ENCODE measurements at places on chromosomes 6 and 20.

GRCh38 chr20:19928328-19929011, 88.7 kb upstream of the NAA20 start:
- no peak for DNase-seq

DNA sequence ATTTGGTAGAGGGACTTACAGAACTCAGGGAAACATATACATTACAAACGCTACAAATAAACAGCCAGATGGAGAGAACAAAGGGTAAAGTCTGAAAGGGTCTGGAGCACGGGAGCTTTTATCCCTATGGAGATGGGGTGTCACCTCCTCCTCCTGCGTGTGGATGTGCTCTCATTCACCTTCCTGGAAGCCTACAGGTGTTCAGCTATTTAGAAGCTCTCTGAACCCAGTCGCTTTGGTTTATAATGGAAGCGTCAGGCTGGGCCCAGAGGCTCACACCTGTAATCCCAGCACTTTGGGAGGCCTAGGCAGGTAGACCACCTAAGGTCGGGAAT, 17.7 kb upstream of the ITCH start:
- DNase-seq = no peak

DNA sequence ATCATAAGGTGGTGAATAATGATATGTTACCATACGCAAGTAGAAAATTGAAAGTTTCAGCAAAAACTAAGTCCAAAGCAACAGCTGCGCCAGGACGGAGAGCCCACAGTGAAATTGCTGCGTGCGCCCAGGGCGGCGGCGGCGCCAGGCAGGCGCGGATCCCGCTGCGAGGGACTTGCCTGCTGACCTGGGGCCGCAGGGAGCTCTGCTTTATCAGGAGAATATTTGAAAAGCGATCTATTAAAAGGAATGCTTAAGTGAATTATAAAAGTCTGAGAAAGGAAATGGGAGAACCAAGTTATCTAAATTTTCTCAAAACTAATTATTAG, 85.4 kb downstream of the THBS2 start:
- no peak for DNase-seq

DNA sequence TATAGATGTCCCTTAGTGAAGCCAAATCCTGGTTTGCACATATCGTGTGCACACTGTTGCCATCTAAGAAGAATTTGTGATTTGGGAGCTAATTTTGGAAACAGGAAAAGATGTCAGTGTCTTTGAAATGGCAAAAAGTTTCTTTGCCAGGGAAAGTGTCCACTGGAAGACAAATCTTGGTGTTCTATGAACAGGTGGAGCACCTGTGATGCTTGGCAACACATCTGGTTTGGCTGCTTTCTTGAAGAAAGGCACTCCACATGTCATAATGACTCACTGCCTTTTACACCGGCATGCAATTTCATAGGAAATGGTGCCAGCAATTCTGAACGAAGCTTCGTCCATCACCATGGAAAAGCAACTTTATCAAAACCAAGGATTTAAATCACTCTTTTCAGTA, 1040.0 kb upstream of the MAP3K7 start:
- DNase-seq = no peak

DNA sequence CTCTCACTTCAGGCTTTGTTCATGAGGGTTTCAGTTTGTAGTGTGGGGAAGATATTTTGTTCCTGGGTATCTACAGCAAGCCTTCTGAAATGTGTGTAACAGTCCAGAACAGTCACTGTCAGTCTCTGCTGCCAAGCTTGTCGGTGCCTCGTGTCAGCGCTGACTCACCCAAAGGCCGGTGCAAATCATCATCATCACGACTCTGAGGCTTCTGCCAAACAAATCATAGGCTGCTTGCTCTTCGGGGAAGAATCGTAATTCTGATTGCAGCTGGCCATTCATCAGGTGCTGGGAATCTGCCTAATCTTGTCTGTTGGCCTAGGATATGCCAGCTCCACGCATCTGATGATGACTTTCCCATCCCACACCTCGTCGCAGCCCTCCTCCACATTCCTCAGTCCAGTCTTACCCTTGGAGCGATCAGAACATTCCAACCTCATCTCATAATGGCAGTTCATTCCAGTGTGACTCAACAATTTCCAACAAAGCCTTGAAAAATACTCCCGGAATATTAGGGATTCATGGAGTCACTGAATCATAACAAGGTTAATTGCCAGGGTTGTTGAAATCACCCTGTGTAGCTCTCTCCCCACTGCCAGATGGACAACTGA, 40.9 kb downstream of the ALDH8A1 start:
- DNase-seq = no peak

DNA sequence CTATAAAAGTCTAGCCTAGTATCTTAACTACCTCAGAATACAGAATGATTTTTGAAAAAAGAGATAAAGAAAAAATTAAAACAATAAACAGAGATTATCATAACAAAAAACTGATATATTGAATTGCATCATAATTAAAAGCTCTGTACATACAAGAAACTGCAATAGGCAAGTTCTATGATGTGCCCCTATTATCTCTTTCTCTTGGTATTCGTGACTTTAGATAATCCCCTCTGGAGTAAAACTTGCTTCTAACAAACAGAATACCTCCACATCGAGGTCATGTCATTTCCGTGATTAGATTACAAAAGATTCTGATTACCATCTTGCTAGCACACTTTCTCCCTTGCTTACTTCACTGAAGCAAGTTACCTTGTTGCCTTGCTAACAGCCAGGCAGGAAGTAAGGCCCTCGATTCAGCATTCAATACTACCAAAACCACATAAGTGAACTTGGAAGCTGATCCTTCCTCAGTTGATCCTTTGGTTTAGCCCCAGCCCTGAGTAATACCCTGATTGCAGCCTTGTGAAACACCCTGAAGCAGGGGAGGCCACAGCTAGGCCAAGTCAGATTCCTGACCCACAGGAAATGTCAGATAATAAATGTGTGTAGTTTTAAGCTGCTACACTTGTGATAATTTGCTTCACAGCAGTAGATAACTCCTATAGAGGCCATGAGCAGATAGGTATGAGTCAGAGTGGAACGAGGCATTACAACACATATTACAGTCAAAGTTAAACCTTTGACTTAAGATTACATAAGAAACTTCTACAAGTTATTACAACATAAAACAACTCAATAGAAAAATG, 53.7 kb upstream of the TMX4 start:
- peak; percentile 17 for DNase-seq

- no peak for DNase-seq
Measured at GRCh38 chr6:2429460-2429859, 184.1 kb upstream of the GMDS start.

DNA sequence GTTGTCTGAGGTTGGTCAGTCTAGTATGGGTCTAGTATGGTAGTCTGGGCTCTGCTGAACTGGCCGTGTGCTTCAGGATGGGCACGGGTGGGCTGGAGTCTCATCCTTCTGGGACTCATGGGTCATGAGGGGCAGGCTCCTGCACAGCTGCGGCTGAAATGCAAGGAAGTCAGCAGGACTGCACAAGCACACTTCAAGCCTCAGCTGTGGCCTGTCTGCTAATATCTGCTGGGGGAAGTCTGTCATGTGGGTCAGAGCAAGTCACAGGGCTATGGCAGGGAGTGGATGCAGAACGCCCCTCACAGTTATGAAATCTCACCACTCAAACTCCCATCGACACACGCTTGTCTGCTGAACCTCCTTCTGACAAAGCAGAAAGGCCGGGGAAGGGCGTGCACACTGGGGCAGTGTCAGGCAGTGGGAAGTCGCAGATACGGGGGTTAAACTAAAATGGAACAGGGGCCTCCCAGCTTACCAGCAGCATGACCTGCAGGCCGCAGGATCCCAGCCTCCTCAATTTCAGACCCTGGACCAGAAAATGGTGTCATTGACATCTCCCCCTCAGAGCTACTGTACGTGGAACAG, 229.5 kb downstream of the SMOC2 start:
- no peak for DNase-seq

- DNase-seq = no peak
Measured at GRCh38 chr20:57651881-57652605, 31.8 kb upstream of the ZBP1 start.

GRCh38 chr6:56732517-56732916, 89.8 kb upstream of the DST start:
- DNase-seq = no peak

DNA sequence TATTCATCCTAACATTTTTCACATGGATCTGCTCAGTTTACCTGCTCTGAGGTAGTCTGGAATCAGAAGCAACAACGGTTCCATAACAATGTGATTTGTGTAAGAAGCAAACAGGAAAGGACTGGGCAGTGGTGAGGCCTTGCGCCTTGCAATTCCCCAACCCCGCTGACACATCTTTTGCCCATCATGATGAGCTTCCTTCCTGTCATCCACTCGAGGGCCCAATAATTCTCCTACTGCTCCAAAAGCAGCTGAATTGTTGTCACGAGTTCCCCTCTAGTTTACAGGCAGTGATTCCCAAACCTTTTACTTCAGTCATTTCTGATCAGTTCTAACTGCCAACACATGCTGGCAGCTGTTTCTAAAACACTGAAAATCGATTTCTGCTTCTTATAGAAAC, 22.9 kb downstream of the STX7 start:
- DNase-seq = no peak

GRCh38 chr20:24692446-24693200, 223.2 kb downstream of the SYNDIG1 start:
- peak; percentile 8 for DNase-seq

DNA sequence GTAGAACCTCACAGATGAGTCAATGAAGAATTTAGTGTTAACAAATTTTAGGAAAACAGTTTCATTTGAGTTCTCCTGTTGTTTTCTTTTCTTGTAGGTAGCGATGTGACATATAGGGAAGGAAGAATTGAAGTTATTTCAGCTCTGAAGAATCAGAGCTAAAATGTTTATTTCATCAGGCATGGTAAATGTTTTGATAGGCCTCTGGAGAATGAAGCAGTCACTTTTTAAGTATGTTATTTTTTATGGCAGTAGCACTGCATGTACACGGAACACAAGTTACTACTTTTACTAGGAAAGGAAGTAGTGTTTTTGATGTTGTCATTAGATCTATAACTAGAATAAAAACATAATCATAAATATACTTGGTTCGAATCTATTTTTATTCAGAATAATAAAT, 1357.3 kb upstream of the CITED2 start:
- no peak for DNase-seq

- no peak for DNase-seq
Measured at GRCh38 chr6:71031912-71032311, 75.1 kb upstream of the B3GAT2 start.

- no peak for DNase-seq
Measured at GRCh38 chr6:24147511-24148153, 21.6 kb downstream of the NRSN1 start.

DNA sequence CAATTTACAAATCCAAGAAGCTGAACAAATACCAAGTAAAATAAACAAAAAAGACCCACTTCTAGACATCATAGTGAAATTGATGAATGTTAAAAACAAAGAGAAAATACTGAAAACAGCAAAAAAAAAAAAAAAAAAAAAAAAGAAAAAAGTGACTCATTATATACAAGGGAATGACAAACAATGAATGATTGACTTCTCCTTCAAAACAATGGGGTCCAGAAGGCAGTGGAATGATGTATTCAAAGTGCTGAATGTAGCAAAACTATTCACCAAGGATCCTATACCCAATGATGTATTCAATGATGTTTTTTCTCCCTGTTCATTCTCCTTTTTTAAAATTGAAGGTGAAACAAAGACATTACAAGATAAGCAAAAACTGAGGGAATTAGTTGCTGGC, 650.0 kb downstream of the UTRN start:
- no peak for DNase-seq

- DNase-seq = peak; percentile 44
Measured at GRCh38 chr6:118558464-118559217, 10.5 kb downstream of the PLN start.

DNA sequence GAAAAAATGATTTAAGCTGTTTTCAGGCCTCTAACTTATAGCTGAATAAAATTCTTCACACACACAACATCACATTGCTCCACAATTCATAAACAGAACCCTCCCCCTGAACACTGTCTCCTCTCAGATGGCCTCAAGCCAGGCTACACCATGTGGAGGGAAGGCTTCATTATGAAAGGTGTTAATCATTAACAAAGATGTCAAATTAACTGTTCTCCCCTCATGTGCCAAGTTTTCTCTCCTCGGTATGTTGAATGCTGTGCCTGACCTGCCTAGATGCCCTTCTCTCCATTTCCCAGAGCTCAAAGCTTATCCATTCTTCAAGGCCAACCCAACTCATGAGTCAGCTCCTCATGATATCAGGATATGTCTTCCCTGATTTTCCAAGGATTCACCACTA, 210.4 kb downstream of the GMDS start:
- DNase-seq = no peak

GRCh38 chr6:142883011-142883410, 62.0 kb downstream of the HIVEP2 start:
- no peak for DNase-seq

- no peak for DNase-seq
Measured at GRCh38 chr6:55388211-55388610, 60.9 kb downstream of the GFRAL start.

DNA sequence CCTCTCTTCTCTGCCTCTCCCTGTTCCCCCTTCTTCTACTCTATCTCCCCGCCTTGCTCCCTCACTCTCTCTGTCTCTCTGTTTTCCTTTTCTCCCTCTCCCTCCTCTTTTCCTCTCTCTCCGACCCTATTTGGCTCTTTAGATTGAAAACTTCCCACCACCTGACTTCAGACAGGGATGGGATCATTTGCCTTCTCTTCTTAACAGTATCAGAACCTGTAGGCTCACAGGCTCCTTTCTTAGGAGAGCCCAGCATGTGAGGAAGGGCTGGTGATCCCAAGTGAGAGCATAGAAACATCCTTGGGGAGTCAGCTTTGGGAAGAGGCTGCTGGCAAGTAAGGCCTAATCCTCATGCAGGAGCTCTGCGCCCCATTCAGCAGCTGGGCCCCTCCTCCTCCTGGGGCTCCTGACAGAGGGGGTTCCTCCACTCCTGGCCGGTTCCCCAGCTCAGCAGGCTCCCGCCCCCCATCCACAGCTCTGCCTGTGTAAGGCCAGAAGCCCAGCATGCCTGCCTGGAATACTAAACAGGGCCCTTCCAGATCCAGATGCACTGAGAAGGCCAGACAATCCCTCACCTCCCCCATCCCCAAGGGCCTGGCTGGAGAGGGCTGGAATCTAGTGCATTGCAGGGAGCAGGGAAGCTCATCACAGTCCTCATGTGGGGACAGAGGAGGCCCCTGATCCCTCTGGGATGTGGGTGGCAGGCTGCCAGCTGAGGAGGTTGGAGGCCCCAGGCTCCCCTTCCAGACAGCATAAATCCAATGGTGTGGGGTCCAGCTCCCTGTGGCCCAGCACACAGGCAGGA, 93.4 kb downstream of the PTPRT start:
- DNase-seq = no peak

Data from CD4-positive, alpha-beta T cell treated with Interleukin-4 for 1 hour (primary cell).